ENCODE measurements at places on chromosomes 4 and X.

DNA sequence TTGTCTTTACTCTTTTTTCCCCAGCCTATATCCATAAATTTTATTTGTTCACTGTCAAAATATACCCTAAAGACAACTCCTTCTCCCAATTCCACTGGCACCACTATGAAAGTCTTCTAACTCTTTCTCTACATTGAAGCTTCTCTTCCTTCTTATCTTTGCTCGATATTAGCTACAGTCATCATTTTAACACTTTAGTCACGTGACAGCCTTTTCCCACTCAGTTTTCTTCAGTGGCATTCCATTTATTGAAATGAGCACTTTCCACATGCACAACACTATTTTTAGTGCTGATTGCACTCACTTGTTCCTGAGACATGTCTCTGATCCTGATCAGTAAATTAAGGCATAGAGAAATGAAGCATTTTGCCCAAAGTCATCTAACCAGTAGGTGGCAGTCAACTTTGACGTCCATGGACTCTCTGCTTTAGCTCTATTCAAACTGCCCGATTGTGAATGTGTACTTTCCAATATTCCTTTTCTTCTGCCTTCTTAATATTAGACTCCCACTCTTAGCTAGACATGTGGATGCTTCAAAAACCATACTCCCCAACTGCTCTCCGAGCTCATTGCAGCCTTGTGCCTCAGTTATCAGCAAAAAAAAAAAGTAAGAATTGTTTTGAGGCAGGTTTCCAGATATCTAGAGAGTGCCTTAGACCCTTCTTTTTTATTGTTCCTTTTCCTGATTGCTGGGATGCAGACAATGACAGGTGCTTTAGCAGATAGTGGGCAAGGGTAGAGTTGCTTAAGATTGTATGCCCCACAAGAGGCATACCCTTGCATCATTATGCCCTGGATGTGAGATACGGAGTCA, 394.4 kb upstream of the ADGRL3 start:
- DNase-seq: peak; percentile 23

DNA sequence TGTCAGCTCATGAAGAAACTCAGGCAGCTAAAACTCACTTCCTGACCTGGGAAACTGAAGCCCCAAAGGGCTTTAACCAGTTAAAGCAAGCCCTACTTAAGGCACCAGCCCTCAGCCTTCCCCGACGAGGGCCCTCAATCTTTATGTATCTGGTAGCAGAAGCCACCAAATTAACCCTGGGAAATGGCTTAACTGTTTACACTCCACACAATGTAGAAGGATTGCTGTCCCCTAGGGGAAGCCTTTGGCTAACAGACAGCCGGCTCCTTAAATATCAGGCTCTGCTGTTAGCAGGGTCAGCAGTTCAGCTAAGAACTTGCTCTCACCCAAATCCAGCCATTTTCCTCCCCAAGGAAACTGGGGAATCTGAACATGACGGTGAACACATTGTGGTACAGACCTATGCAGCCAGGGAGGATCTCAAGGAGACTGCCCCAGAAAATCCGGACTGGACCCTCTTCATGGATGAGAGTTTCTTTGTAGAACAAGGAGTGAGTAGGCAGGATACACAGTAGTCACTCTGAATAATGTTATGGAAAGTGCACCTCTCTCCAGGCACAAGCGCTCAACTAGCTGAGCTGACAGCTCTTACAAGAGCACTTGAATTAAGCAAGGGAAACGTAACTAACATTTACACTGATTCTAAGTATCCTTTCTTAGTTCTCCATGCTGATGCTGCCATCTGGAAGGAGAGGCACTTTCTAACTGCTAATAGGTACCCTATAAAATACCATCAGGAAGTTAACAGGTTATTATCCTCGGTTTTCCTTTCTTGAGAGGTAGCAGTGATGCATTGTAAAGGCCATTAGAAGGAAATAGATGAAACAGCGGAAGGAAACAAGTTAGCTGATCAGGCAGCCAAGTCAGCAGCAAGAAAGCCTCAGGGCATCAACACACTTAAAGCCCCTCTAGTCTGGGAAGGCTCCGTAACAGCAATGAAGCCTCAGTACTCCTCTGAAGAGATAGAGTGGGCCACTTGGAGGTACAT, 9.6 kb upstream of the NAF1 start:
- DNase-seq: no peak

- DNase-seq: no peak
Measured at GRCh38 chrX:56588397-56589188, 25.2 kb downstream of the UBQLN2 start.

- DNase-seq: no peak
Measured at GRCh38 chr4:2273657-2274319, 11.9 kb upstream of the MXD4 start.

- no peak for DNase-seq
Measured at GRCh38 chrX:619451-619811, 11.2 kb upstream of the SHOX start.

GRCh38 chr4:2689825-2690700, 66.1 kb downstream of the TNIP2 start:
- no peak for DNase-seq

DNA sequence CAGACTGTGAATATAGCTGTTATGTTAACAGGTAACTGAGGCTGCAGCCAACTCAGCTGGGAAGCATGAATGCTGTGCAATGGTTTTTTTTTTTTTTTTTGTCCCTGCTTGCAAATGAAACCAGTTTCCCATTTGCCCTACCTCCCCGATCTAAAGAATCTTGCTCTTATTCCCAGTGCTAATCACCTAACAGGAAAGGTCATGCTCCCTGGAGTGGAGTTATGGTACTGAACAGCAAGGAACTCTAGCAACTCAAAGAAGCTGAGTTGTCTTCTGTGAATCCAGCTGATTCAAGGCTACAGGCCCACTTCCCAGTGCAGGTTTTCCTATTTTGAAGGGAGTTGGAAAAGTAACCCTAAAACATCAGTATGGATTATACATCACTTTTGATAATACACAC, 52.1 kb downstream of the HTR2C start:
- no peak for DNase-seq

GRCh38 chr4:105194328-105195231, 47.9 kb downstream of the TET2 start:
- no peak for DNase-seq

All from MV-4-11 (cell line).